ENCODE measurements at places on chromosomes 5 and 9.

GRCh38 chr5:124742983-124743601 is 3.3 kb downstream of the ZNF608 start:
- no peak for DNase-seq

- DNase-seq, result no peak
Measured at GRCh38 chr9:16652582-16652981, 217.9 kb downstream of the BNC2 start.

GRCh38 chr5:173972925-173973615 is 15.9 kb upstream of the C5orf47 start:
- peak; percentile 70 for DNase-seq

DNA sequence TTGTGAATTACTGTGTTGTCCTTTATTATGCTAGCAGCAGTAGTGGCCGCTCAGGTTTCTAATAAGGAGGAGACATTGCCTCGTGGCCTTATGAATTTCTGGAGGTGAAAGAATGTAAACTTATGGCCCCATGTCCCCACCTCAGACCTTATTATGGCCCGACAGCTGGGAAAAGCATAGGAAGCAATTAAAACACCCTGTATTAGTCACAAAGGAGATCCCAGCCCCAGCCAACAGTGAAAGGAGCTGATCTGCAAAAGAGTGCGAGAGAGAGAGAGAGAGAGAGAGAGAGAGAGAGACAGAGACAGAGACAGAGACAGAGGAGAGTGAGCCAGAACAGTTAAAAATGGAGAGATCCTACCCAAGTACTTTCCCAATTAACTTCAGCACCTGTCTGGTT is 269.3 kb downstream of the DMRT2 start:
- no peak for DNase-seq

GRCh38 chr5:80092486-80093107 is 57.4 kb downstream of the THBS4 start:
- DNase-seq, result no peak

DNA sequence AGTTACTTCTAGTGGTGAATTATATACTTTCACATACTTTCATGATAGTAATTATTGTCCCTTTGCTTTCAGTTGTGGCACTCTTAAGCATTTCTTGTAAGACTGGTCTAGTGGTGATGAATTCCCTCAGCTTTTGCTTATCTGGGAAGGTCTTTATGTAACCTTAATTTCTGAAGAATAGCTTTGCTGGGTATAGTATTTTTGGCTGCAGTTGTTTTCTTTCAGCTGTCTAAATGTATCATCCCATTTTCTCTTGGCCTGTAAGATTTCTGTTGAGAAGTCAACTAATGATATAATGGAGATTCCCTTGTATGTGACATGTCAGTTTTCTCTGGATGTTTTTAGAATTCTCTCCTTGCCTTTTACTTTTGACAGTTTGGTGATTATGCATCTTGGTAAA is 41.0 kb downstream of the TMEM38B start:
- no peak for DNase-seq

- peak; percentile 25 for DNase-seq
Measured at GRCh38 chr5:179974946-179975712, 67.4 kb upstream of the TBC1D9B start.

GRCh38 chr9:89606049-89606623 is 1.3 kb downstream of the GADD45G start:
- no peak for DNase-seq

- no peak for DNase-seq
Measured at GRCh38 chr5:179194201-179194910, 134.2 kb downstream of the ZNF354C start.

GRCh38 chr9:34437006-34437925 is 21.1 kb downstream of the FAM219A start:
- peak; percentile 36 for DNase-seq

- no peak for DNase-seq
Measured at GRCh38 chr9:96394832-96395496, 11.5 kb upstream of the SLC35D2 start.

DNA sequence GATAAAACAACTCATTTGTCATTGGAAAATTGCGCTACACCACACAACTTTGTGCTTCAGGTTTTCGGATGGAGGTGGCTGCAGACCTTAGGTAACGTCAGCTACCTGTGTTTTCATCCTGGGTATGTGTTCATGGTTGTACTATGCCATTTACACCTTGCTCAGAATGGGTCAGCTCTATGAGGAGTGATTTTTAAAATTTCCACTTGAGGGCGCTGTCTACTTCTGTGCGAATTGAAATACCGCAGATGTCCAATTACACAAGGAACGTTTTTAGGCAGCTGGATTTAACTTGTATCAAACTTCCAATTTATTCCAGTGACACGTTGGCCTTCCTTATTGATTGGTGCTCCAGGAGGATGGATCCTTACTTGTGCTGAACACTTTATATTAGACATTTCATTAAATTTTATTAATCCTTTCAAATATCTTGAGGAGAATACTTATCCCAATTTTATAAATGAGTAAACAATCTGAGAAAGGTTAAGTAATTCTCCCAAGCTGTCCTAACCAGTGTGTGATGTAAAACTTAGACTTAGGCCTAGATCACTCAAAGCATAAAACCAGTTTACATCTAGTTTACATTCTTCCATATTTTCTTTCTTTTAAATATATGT is 23.4 kb downstream of the DMRTA1 start:
- DNase-seq, result no peak

Measured in GM12892 (cell line).